T-helper 9 cell (primary cell): ENCODE measurements at places on chromosomes 1 and 21.
A peak's percentile ranks its signal among the peaks of the same experiment; 100 is the strongest.

DNA sequence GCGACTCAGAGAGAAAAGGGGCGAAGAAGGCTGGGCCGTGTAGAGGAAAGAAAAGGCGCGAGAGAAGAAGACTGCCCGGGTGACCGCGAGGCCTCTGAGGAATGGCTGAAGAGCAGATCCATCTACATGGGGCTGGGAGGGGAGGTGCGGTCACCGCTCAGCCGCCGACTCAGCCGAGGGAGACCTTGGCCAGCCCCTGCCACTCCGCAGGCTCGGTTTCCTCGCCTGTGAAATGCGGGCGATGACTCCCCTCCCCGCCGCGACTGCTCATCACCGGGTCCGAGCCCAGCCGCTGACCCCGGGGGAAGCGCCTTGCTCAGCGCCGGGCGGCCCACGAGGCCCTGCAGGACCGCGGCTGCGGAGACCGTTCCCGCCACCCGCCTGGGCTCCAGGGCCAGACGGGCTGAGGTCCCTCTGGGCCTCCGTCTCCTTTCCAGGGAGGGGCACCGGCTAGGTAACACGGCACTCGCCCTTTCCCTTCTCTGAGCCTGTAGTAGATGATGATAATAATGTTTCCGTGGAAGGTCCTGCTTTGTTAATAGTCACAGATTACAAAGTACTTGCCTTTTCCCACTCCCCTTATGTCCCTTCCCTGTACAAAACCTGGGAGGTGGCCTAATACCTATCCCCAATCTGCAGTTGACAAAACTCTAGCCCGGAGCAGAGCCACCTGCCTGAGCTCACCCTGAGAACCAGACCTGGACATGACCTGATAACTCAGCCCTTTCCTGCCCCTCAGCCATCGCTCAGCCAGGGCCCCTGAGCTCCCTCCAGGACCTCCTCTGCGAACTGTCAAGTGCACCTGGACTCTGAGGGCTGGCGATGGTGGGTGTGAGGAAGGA lies 1.6 kb upstream of the BSND start:
- no peak for DNase-seq

- no peak for DNase-seq
These were observed 84.1 kb downstream of the PLPPR5 start for GRCh38 chr1:98920441-98921110.

GRCh38 chr1:37951783-37952624 lies 5.2 kb upstream of the INPP5B start:
- DNase-seq = no peak

DNA sequence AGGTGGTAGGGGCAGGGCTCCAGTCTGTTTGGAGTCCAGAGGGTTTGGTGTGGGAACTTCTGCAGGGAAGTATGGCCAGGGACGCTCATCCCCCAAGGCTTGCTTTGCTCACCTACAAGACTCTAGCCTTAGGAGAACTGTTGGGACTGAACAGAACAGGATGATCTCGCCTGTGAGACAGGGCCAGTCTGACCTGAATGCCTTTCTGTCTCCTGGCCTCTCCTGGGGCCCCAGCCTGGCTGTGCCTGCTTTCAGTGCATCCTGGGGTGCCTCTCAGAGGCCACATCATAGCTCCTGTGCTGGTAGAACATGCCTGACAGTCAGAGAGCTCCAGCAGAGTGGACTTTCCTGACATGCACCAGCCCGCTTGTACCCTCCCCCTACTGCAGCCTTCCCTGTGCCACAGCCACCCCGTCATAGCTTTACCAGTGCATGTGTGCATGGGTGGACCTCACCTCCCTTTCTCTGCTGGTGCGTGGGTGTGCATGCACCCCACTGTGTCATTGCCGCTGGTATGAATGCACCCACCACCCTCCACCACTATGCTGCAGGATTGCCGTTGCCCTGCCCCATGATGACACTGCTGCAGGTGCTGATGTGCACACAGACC lies 165.8 kb downstream of the GIPC2 start:
- no peak for DNase-seq

DNA sequence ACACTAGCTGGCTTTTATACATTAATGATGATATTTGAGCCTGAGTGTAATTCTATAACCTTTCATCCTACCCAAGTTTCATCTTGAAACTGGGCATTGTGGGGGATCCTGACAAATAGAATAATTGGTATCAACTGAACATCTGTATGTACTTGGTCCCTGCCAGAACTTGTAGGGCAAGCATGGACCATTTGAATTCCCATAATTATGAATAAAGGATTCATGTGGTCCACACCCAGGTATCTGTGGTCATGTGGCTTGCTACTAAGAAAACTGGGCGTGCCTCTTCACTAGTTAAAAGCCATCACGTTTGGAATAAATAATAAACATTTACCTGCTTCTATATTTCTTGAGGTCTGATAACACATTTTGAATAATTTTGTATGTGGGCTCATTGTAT lies 20.6 kb upstream of the VTCN1 start:
- no peak for DNase-seq

GRCh38 chr1:215005078-215005477 lies 77.5 kb upstream of the KCNK2 start:
- no peak for DNase-seq

GRCh38 chr21:17513214-17514123 lies 626 bp downstream of the CXADR start:
- DNase-seq = peak; percentile 11

DNA sequence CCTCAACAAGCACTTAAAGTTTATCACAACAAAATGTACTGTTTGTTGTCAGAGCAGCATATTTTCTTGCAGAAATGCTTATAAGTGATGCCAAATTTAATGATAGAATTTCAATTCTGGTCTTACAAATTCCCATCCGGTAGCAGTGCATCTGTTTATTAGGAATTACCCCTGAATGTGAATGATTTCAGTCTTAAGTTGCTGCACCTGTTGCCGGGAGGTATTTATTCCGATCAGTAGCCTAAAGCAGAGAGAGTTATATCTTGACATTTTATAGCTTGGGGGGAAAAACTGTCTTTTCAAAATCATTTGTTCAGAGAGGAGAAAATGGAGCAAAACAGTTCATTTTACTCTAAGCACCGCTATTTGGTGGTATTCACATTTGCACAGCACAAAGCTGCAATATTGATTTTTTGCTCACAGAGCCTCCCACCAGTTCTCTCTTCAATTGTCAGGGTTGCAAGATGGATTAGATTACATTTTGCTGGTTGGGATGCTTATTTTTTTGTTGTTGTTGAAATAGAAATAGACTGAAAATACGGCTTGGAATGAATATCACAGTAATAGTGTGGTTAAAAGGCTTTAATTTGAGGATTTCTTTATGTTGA lies 98.6 kb downstream of the ADGRL2 start:
- DNase-seq = no peak

DNA sequence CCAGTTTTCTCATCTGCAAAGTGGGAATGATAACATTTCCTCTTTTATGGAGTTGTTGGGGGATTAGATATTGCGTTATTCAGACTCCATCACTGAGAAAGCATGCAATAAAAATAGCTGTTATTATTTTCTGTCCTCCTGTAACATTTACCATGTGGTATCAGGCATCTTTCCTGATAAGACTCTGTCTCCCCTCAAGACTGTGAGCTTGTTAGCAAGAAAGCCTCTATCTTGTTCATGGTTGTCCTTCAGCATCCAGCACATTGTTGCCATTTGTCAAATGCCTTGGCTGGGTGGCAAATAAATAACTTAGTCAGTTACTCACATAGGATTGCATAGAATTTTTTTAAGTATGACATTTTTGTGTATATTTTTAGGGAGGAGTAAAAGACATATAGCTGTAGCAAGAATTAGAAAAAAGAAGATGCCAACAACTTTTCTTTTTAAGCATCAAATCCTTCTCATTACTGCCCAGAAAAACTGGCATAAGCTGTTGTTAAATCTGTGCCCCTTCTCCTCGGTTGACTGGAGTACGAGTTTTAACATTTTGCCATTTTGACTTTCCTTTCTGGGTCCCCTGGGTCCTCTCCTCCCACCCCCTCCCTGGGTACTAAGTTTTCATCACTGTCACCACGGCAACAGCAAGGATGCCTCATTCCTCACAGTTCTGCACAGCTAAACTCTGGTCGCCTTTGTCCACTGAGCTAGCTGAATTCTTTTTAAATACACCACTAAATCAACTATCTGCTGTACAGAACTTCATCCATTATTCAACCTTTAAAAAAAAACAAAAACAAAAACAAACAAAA lies 1.0 kb upstream of the JAM2 start:
- no peak for DNase-seq

- DNase-seq = no peak
These were observed 9.8 kb upstream of the EGLN1 start for GRCh38 chr1:231431665-231432415.

DNA sequence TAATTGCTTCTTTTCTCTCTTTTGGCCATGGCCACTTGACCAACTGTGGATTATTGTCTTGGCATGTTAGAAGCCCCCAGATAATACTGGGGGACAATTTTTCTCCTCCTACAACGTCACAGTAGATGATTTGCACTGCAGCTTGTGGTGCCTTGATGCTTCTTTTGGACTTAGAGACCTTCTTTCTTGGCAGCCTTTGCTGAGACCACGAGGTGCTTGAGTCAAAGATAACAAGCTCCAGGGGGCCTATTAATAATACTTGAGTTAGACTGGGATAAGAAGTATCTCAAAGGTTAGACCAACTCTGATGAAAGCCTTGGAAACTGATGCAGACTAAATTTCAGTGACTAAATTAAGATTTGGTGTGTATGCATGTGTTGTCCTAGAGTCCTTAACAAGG lies 3.2 kb downstream of the PPP1R12B start:
- no peak for DNase-seq

- DNase-seq = no peak
These were observed 42.7 kb upstream of the GLIS1 start for GRCh38 chr1:53781654-53782053.

GRCh38 chr1:110945626-110946025 lies 18.1 kb downstream of the LRIF1 start:
- no peak for DNase-seq

DNA sequence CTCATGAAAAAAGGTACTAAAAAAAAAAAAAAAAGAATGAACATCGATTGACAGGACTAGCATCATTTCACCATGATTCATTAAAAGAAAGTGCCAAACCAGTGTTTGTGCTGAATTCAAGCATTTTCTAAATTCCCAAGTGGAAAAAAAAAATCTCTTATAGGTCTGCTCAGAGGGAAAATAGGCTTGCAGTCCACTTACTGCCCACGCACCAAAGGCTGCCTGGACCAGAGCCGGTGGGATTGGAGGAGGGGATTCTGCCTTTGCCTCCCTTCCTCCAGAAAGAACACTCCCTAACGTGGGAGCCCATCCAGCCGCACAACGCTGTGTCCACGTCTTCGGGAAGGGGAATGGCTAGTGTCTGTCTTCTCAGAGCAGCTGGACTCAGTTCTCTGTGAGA lies 5.5 kb upstream of the TRAPPC10 start:
- DNase-seq = no peak

GRCh38 chr1:214550857-214551435 lies 456 bp downstream of the PTPN14 start:
- DNase-seq = no peak

DNA sequence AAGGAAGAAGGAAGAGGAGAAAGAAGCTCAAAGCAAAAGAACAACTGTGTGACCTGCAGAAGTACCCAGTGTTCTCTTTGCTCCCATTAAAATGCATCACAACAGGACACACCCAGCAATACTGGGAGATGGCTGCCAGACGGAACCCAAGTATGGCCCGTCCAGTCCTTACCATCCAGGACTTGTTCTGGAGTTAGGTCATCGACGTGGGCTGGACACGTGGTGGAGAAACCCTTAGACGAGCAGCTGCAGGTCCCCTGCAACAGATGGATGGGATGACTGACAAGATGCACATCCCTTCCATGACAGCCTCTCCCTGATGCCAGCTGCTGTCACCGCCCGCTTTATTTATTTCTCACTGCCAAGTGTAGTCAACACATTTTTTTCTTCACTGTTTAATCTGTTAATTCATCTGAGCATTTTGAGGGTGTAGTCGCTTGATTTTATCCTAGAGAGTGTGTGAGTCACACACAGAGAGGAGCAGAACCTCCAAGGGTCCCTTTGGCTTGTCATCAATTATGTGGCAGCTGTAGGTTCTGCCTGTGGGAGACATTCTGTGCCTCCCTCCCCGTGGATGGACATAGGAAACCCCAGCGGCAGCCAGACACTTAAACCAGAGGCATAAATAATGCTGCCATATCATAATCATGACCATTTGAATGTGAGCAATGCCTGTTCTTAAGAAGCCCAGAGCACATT lies 80.9 kb downstream of the ABCA4 start:
- DNase-seq = no peak

DNA sequence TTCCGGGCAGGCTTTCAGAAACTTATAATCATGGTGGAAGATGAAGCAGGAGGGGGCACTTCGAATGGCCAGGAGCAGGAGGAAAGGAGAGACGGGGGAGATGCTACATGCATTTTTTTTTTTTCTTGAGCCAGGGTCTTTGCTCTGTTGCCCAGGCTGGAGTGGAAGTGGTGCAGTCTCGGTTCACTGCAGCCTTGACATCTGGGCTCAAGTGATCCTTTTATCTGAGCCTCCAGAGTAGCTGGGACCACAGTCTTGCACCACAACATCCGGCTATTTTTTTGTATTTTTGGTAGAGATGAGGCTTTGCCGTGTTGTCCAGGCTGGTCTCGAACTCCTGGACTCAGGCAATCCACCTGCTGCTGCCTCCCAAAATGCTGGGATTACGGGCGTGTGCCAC lies 61.6 kb downstream of the SELENOF start:
- no peak for DNase-seq

DNA sequence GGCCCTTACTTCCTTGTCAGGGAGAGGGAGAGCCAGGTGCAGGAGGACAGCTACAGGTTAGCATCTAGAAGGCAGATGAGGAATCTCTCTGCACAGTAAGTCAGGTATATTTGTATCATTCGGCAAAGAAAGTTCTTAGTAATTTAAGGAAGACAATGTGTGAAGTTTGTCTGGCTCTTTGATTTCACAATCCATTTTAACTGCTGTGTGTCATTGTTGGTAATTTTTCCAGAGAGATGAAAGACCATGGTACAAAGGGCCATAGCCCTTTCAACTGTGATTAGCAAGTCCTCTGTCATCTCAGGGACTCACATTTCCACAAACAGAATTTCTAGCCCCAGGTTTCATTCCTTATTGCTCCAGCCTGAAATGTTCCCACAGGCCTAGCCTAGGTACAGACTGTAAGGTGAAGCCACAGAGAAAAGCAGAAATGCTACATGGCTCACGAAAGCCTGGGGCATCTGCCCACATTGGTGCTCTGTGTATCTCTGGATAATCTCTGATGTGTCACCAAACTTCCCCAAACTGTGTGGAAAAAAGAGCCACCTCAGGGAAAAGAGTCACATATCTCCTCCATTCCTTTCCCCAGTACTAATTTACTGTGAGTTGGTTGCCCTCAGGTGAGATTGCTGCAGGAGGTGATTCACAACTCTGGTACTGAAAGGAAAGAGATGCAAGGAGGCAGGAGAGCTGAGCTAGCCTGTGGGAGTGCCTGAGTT lies 70.6 kb downstream of the SYT6 start:
- no peak for DNase-seq

DNA sequence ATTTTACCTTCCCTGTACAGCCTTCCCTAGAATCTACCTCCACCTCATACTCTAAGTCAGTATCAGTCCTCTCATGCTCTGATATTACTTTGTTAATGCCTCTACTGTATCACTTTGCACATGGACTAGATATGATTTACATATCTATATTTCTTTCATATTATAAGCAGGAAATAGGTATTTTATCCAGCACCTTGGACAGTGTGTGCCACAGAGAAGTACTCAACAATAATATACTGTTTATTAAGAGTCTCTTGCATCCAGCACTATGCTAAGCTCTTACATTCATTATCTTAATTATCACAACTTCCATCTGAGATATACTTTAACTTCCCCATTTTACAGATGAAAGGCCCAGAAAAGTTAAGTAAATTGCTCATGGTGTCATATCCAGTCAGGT lies 247.9 kb upstream of the DAB1 start:
- DNase-seq = no peak
